Stimulated activated CD8-positive, alpha-beta memory T cell treated with anti-CD3 and anti-CD28 coated beads, Interleukin-15, amount 100 ng/mL, for 4 hours (primary cell): ENCODE measurements at places on chromosomes 4 and X.

DNA sequence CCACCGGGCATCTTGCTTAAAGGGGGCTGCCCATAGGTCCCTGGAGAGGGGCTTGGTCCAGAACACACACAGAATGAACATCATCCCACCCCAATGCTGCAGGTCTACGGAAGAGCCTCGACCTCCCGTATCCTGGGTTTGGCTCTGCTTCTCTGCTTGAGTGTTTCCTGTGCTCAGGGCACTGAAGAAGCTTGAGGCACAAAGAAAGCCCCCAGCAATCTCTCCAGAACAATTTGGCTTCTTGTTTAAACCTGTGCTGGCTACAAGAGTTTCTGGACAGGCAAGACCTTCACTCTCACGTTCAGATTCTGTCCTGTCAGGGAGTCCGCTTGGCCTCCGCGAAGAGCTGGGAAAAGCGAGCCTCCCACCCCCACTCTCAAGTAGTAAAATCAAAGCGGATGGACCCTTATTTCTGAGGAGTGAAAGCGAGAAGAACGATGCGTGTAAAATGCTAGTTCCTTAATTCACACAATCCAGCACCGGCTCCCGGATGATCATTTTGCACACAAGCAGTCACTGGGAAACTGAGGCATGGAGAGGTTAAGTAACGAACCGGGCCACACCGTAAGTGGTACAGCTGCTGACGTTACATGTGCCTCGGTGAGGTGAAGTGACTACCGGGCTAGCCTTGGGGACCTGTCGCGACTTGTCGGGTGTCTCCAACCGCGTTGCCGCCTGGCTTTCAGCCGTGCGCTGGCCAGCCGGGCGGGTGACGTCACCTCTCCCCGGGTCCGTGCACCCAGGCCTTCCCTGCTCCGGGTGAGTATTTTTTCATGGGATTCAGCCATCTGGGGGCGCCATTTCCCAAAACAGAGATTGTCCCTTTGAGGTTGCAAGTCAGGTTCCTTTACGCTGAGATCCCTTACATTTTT, 3.1 kb upstream of the SFRP2 start:
- no peak for DNase-seq

DNA sequence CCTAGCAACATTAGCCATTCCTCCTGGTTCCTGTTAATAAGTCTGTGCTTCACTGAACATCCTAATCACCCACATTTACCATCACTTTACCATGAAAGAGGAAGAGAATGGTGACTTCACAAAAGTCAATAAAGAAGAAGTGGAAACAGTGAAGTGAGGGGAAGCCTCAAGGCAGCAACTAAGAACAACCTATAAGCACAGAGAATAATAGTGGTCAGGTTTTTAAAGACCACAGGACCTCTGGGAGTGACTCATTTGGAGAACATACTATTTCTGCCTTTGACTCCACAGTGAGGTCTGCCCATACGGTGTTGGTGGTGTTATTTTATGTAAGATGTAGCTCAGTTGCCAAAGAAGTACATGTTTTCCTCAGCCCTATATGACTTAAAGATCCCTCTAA, 86.0 kb upstream of the TET2 start:
- DNase-seq = no peak

DNA sequence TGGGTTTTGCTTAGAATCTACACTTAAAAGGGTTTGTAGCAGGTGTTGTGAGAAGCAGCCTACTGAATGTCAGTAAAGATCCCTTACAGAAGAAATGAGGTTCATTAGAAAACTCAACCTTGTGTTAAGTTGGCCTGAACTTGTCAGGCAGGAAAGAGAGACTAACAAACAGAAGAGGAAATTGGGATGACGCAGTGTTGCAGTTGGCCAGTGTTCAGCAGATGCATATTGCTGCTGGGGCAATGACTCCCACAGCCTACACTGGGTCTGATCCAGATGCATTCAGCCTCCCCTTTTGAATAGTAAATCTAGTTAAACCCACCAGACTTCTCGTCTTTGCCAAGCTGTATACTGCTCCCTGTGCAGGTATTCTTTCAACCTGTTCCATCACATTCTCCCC, 409.4 kb downstream of the UBE2NL start:
- DNase-seq = no peak

- no peak for DNase-seq
Observed at GRCh38 chr4:14620567-14621141, 381.6 kb upstream of the CPEB2 start.

DNA sequence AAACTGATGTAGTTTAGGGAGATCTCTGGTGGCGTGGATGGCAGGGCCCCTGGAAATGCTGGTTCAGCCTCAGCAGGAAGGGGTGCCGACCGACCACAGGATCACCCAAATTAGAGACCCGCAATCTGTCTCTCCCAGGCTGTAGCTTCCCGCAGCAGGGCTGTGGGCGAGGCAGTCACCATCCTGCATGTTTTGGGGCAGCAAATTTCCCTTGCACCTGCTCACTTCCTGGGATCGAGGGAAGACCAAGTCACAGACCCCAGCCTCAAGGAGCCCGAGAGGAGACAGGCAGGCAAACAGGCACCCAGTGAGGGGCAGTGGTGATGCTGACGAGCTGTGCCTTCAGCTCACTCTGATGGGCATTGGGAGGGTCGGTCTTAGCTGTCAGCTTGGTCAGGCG, 21.2 kb upstream of the GPR78 start:
- DNase-seq = no peak

DNA sequence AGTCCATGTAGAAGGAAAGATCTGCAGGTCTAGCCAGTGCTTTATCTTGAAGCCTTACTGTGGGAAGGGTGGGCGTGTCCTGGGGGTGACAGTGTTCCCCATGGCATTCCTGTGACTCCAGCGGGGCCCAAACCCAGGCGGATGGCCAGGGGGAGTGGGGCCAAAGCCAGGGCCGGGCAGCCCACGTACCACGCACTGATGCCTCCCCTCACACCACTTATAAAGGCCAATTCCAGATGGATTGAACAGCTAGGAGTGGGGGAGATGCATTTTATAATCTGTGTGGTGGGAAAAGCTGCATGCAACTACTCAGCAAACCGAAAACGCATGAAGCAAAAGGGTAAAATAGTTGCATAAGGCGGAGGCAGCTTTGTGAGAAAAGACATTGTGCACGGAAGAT, 36.4 kb downstream of the NELFA start:
- no peak for DNase-seq

DNA sequence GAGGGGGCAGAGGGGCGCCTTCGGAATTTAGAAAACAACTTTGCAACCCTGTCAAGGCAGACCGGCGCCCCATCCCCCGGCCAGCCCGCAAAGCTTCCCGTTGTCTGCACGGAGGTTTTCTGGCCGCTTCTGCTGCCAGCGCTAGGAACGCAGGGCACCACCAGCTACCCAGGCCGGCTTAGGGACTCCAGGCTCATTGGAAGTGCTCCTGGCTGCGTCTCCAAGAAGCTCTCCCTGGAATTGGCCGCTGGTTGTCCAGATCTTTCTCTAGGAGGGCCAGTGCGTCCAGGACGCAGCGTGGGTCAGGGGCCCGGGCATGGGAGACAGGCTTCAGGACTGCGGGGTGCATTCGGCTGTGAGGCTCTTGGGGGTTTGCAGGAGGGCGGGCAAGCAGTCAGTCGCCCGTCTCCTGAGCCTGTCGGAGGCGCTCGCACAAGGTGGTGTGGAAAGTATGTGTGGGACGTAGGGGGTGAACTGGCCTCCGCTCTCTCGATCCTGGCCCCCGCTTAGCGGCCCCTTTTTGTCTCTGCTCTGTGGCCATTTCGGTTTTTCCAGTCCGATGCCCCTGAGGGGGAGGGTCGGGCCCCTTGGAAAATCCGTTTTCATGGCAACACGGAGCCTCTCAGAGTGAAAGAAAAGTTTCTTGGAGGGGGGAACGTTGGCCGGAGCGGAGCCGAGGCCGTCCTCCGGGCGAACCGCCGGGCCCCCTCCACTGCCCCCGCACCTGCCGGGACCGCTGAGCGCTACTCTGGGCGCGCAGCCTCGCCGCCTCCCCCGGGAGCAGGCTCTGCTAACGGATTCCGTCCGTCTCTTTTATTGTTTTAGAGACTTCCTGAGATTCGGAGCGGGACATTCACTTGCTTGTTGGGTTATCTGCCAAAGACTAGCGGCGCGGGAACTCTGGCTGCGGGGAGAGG, 810 bp upstream of the SOX3 start:
- no peak for DNase-seq
